T-helper 22 cell (primary cell): ENCODE measurements at places on chromosomes 5 and 9.

- no peak for DNase-seq
Observed at GRCh38 chr5:17907094-17907493, 272.8 kb downstream of the TAF11L14 start.

DNA sequence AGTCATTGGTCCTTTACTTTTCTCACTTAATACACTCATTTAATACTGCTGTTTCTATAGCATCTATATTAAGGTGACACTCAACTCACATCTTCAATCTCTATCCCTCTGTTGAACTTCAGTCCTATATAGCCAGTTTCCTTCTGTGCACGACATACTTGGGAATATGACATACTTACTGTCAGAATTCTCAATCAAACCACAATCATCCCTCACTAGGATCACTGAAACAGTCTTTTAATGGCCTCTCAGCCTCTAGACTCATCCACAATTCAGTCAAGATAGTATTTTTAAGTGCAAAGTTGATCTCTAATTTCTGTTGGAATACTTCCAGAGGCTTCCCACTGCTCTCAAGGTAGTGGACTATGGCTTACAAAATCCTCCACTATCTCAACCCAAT, 251.0 kb upstream of the MEF2C start:
- DNase-seq = no peak

DNA sequence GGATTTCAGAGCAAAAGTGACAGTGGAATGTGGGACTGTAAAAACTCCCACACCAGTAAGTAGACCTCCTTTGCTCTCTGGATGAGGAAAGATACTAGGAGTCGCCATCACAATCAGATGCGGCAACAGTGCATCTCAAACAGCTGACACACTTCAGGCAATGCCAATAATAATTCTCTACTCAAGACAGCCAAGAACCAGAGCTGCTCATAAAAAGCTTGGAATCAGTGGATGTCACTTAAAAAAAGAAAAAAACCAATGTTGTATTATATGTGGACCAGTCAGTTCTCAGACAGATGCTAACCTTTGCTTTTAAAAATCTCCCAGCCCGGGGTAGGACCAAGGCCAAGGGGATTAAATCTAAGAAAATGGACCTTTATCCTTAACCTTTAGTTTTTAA, 185.0 kb downstream of the GNA14 start:
- DNase-seq = no peak

GRCh38 chr5:90169078-90169477, 240.5 kb downstream of the CETN3 start:
- no peak for DNase-seq
